Osteoblast (primary cell): ENCODE measurements at places on chromosomes 5 and 9. TPM values are rescaled to one million over a fixed set of nuclear protein-coding genes. Genes with fewer than 3 reads are reported as not detected.

- H3K27me3 ChIP-seq: no peaks in the 10 kb centered on the region
- no peak for DNase-seq
- H3K36me3 ChIP-seq: no peaks in the 10 kb centered on the region
Observed at GRCh38 chr5:160605266-160605665, 183.6 kb downstream of the PTTG1 start.

DNA sequence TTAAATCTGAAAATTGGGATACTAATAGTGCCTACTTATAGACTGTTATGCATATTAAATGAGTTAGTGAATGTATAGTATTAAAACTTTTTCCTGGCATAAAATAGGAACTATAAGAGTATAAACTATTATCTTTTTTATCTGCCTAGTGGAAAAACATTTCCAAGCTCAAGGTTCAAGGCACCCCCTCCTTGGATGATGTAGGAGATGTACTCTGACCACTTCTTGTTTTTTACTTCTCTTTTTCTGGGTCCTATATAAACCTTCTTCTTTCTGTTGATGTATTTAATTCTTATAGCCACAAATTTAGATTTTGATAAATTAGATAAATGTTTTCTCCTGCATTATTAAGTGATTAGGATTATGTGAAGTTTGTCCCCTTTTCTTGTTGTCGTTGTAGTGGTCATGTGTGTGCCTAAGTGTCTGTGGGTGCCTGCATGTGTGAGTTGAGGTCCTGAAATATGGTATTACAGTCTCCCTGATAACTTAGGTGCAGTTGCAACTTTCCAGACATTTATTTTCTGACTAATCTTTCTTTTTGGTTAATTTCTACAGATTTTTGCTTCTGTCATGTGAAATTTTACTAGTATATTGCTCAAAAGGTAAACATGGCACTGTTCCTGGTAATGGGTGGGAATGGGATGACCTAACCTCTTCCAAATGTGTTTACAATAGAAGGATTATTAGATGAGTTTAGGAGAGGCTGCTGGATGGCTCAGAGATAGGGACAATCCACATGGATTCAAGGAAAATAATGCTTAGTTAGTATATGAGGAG lies 160.8 kb upstream of the CDKN2B start:
- no peak overlapping the region for H3K4me3 ChIP-seq
- peak overlapping the region; percentile 69 for H3K27ac ChIP-seq
- H3K4me1 ChIP-seq: peaks cover 33% of the 10 kb centered on the region
- H3K27me3 ChIP-seq: no peaks in the 10 kb centered on the region
- no peaks in the 10 kb centered on the region for H3K36me3 ChIP-seq

- no peaks in the 10 kb centered on the region for H3K36me3 ChIP-seq
- peaks cover 5% of the 10 kb centered on the region for H3K4me1 ChIP-seq
Observed at GRCh38 chr5:170333161-170333910, 35.8 kb upstream of the LCP2 start.

- no peak overlapping the region for H3K27ac ChIP-seq
- H3K4me3 ChIP-seq: no peak overlapping the region
- H3K36me3 ChIP-seq: no peaks in the 10 kb centered on the region
- DNase-seq: no peak
- no peaks in the 10 kb centered on the region for H3K27me3 ChIP-seq
Observed at GRCh38 chr5:168941901-168942300, 359.0 kb downstream of the SLIT3 start.

DNA sequence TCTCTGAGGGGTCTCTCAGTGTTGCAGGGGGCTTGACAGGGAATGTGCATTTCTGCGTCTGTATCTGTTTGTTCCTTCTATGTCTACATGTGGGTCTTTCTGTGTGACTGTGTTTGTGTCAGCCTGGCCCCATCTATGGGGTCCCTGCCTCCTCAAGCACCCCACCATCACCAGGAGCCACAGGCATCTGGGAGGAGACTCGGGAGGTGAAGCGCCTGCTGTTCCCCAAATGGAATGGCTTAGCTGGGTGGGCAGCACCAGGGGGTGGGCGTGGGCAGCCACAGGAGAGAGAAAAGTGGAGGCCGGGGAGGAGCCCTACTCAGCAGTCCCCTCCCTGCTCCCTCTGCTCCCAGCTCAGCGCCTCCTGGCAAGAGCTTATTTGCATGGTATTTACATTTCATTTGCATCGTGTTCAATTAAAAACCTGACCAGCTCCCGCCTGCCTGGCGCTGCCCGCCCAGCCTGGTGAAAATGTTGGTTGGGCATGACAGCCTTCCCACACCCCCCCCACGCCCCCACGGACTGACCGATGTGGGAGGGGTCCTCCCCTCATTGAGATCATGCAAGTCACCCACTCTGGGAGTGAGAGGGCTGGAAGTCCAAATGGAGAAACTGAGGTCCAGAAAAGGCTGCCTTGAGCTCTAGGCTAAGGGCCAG lies 50.5 kb downstream of the CXXC5 start:
- peak; percentile 91 for DNase-seq
- H3K4me1 ChIP-seq: peaks cover 43% of the 10 kb centered on the region

- peaks cover 69% of the 10 kb centered on the region for H3K36me3 ChIP-seq
- H3K27me3 ChIP-seq: no peaks in the 10 kb centered on the region
- no peak for DNase-seq
- H3K27ac ChIP-seq: no peak overlapping the region
- peak overlapping the region; percentile 32 for H3K4me3 ChIP-seq
- H3K4me1 ChIP-seq: peaks cover 36% of the 10 kb centered on the region
Observed at GRCh38 chr9:72360324-72360723, 4.7 kb downstream of the ZFAND5 start.

DNA sequence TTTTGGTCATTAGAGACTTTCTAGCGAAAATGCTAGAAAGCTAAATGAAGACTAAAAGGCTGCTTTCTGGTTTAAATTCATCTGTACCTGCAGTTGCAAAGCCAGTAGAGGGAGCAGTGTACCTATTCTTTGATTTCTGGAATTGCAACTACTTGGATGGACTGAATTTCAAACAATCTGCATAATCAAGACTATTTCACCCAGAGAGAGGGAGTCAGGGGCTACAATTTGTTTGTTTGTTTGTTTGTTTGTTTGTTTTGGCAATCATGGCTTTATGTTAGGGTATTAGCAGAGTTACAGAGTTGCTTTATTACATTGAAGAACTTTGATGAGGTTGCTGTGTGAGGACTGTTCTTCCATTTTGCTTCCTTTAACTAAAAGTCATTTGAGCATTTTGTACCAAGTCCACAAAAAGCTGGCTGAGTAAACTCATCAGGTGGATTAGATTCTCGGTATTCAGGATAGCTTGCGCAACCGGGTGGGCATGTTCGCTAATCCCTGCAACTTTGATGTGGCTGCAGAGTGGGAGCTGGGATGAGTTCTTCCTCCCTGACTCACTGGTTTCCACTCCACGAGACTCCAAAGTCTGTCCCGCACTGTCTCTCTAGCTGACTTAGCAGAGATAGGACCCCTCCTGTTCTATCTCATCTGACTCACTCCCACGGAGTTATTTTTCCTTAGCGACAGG lies 80.0 kb upstream of the TUT7 start:
- H3K4me3 ChIP-seq: peak overlapping the region; percentile 55
- DNase-seq: peak; percentile 76
- no peak overlapping the region for H3K27ac ChIP-seq
- H3K4me1 ChIP-seq: peaks cover 8% of the 10 kb centered on the region
- no peaks in the 10 kb centered on the region for H3K36me3 ChIP-seq
- H3K27me3 ChIP-seq: peaks cover 4% of the 10 kb centered on the region

GRCh38 chr9:14547245-14548060 lies 145.8 kb downstream of the ZDHHC21 start:
- no peak overlapping the region for H3K27ac ChIP-seq
- no peaks in the 10 kb centered on the region for H3K27me3 ChIP-seq
- no peaks in the 10 kb centered on the region for H3K4me1 ChIP-seq
- no peak overlapping the region for H3K4me3 ChIP-seq
- H3K36me3 ChIP-seq: no peaks in the 10 kb centered on the region

- no peaks in the 10 kb centered on the region for H3K36me3 ChIP-seq
- no peak for DNase-seq
- H3K27me3 ChIP-seq: peaks cover 15% of the 10 kb centered on the region
- H3K27ac ChIP-seq: no peak overlapping the region
- H3K4me3 ChIP-seq: no peak overlapping the region
Observed at GRCh38 chr5:139982157-139982974, 60.7 kb downstream of the NRG2 start.

- peak overlapping the region; percentile 52 for H3K27ac ChIP-seq
- H3K27me3 ChIP-seq: no peaks in the 10 kb centered on the region
- peaks cover 24% of the 10 kb centered on the region for H3K36me3 ChIP-seq
- H3K4me1 ChIP-seq: peaks cover 23% of the 10 kb centered on the region
Observed at GRCh38 chr9:127801955-127802575, 617 bp upstream of the FPGS start.

GRCh38 chr9:100577776-100578448 lies at the start of gene CAVIN4:
Gene CAVIN4 (plus strand): TSS chr9:100578079. CDS start chr9:100578144, 65 bp downstream.
- no peaks in the 10 kb centered on the region for H3K27me3 ChIP-seq
- H3K4me3 ChIP-seq: peak within 1 kb of the TSS; percentile 41
- H3K27ac ChIP-seq: no peak within 1 kb of the TSS
- peak; percentile 43 for DNase-seq

GRCh38 chr9:118446943-118447639 lies 742.9 kb downstream of the TLR4 start:
- DNase-seq: no peak
- no peak overlapping the region for H3K4me3 ChIP-seq
- H3K27ac ChIP-seq: no peak overlapping the region
- no peaks in the 10 kb centered on the region for H3K27me3 ChIP-seq
- no peaks in the 10 kb centered on the region for H3K4me1 ChIP-seq
- no peaks in the 10 kb centered on the region for H3K36me3 ChIP-seq

DNA sequence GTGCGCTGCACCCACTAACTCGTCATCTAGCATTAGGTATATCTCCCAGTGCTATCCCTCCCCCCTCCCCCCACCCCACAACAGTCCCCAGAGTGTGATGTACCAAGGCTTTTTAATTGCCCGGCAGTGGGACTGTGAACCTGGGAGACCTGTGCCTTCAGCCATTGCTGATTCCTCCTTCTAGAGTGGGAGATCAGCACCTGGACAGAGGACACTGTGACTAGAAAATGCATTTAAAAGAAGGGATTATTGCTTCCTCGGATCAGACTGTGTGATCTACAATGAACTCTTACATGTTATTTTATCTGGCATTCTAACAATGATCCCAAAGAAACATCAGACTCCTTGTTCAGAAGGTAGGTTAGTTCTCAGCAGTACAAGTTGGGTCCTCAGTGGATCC lies 25.9 kb downstream of the CTSL start:
- H3K27me3 ChIP-seq: peaks cover 8% of the 10 kb centered on the region
- no peak overlapping the region for H3K4me3 ChIP-seq
- no peaks in the 10 kb centered on the region for H3K36me3 ChIP-seq
- no peak for DNase-seq
- H3K4me1 ChIP-seq: no peaks in the 10 kb centered on the region

- no peak overlapping the region for H3K4me3 ChIP-seq
- no peak for DNase-seq
- H3K36me3 ChIP-seq: no peaks in the 10 kb centered on the region
- H3K27ac ChIP-seq: no peak overlapping the region
- H3K27me3 ChIP-seq: peaks cover 19% of the 10 kb centered on the region
Observed at GRCh38 chr5:141716009-141716408, 34.0 kb upstream of the ARAP3 start.

GRCh38 chr9:3730511-3730922 lies 204.7 kb upstream of the RFX3 start:
- H3K4me3 ChIP-seq: no peak overlapping the region
- H3K36me3 ChIP-seq: no peaks in the 10 kb centered on the region
- H3K27me3 ChIP-seq: no peaks in the 10 kb centered on the region
- no peak for DNase-seq

GRCh38 chr9:133274236-133275104 lies 531 bp downstream of the ABO start:
- H3K4me3 ChIP-seq: no peak overlapping the region
- no peak overlapping the region for H3K27ac ChIP-seq
- H3K4me1 ChIP-seq: no peaks in the 10 kb centered on the region

DNA sequence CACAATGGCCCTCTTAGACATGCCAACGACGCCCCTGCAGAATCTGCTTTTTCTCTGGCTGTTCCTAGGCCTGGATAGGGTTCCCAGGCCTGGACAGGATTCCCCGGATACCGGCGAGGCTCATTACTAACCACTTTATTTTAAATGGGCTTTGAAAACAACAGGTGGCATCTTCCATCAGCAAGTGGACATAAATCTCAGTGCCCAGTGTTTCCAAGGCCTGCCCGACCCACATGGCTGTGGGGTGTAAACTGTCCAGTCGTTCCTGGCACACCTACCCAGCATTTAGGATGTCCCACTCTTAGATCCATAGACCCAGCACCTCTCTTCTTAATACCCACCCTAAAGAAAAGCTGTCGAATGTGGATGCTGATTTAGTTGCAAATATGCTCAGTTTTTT lies 896 bp downstream of the CMBL start:
- peak overlapping the region; percentile 87 for H3K4me3 ChIP-seq
- H3K27me3 ChIP-seq: no peaks in the 10 kb centered on the region
- H3K4me1 ChIP-seq: peaks cover 13% of the 10 kb centered on the region
- H3K36me3 ChIP-seq: no peaks in the 10 kb centered on the region
- DNase-seq: peak; percentile 60
- no peak overlapping the region for H3K27ac ChIP-seq

- no peaks in the 10 kb centered on the region for H3K27me3 ChIP-seq
- no peak overlapping the region for H3K4me3 ChIP-seq
- DNase-seq: peak; percentile 75
- H3K36me3 ChIP-seq: no peaks in the 10 kb centered on the region
- peaks cover 3% of the 10 kb centered on the region for H3K4me1 ChIP-seq
Observed at GRCh38 chr9:87213948-87214347, 266.6 kb upstream of the GAS1 start.

DNA sequence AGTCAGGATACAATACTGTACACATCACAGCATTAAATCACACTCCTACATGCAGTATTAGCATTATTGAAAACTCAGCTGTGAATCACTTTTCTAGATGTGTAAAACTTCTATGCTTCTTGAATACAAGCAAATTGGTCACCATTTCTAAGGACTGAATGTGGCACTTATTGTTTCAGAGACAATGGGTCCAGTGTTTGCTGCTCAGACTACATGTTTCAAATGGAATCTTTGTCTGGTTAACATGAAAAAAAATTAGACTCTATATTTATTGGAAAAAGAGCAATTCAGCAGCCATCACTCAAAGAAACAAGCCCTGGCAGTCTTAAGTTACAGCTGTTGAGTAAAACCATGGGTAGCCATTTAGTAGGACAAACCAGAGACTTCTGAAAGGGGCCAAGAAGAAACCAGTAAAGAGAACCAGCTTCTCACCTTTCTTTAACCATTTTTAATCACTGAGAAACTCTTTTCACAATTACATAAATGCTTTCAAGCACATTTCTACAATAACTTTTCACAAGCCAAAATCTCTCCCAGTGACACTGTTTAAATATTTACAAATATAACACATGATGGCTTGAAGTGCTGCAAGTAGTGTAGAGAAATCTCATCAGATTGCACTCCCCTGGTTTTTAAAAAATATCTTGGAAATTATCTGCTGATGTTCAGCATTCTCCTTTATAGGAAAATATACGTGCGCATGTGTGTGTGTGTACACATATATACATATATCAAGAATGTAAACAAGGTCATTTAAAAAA lies 35.2 kb downstream of the OR2K2 start:
- H3K36me3 ChIP-seq: no peaks in the 10 kb centered on the region
- DNase-seq: no peak
- H3K4me3 ChIP-seq: no peak overlapping the region

Gene SLC6A18
- not detected in 2 replicates for total RNA-seq

Gene ITGA2
- total RNA-seq: 2.7 and 2.9 TPM in 2 replicates

Gene GAS1
- total RNA-seq: 107 and 121 TPM in 2 replicates

Gene DHX29
- total RNA-seq: 36.8 and 38.4 TPM in 2 replicates

Gene OCLN
- total RNA-seq: 4.0 and 6.2 TPM in 2 replicates

Gene FGF18
- under 0.01 and 0.29 TPM in 2 replicates for total RNA-seq

Gene MRPS30
- total RNA-seq: 69.1 and 69.2 TPM in 2 replicates

Gene SLC6A19
- total RNA-seq: not detected in 2 replicates
